ENCODE measurements at places on chromosomes 11 and 22. TPM values are rescaled to one million over a fixed set of nuclear protein-coding genes. Genes with fewer than 3 reads are reported as not detected.

The C22orf31 gene
- total RNA-seq, result not detected

The KRTAP5-9 gene
- not detected for total RNA-seq

The LRRC4C gene
- not detected for total RNA-seq

The NRIP3 gene
- not detected for total RNA-seq

The DAGLA gene
- total RNA-seq, result not detected

The PRR5L gene
- total RNA-seq, result not detected

The SAA4 gene
- not detected for total RNA-seq

The MISFA gene
- not detected for total RNA-seq

The MYRF gene
- total RNA-seq, result 1.1 TPM

The NDUFS3 gene
- total RNA-seq, result 135 TPM

The SYCE3 gene
- total RNA-seq, result not detected

Data from OCI-LY7 (cell line).